ENCODE measurements at places on chromosomes 4 and X.

GRCh38 chr4:183352546-183352945 lies 30.3 kb upstream of the CLDN24 start:
- no peak for DNase-seq

DNA sequence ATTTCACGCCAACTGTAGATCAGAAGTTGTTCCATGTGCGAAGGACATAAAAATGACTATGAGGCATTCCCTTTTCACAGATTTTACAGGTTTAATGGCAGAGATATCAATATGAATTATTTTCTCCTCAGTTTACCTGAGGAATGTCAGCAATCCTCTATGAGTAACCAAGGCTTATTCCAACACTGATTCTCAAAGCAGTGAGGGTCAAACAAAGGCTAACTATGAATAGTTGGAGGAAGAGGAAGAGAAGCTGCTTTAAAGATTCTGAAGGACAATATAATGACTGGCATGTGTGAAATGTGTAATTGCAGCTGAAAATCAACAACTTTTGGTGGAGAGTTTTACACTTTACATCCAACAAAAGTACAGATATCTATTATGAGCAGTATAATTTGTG lies 29.1 kb downstream of the NAF1 start:
- no peak for DNase-seq

- DNase-seq, result no peak
Observed at GRCh38 chrX:34300871-34301270, 168.8 kb upstream of the FAM47A start.

DNA sequence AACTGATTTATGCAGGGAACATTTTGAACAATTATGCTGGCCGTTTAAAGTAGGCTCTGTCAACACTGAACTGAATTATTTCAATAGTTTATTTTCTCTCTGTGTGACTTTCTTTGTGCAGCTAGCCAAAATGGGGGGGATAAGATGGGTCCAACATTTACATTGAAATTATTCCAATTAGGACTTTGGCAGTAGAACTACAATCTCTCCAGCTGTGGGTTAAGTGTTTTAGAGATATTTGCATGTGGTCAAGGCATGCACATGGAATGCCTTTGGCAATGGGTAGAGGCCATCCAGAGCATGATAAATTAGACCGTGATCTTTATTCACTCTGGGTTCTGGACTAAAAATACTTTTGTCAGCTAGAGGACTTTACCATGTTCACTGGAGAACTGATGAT lies 107.9 kb upstream of the ELOVL6 start:
- no peak for DNase-seq

DNA sequence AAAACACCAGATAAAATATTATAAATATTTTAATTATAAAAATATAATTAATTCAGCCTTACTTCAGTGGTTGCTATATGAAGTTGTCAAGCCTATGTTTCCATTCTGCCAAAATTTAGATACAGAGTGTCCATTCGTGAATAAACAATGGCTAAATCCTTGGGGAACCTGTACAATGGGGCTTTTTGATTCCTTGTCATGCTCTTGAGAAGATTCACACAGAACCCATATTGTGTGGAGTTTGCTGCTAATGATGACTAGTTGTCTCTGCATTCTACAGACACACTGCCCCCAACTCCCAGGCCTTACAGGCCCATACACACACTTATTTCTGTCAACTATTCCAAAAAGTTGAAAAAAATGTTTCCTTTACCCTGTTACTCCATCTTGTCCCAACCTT lies 33.4 kb upstream of the MAGEC2 start:
- DNase-seq, result no peak

DNA sequence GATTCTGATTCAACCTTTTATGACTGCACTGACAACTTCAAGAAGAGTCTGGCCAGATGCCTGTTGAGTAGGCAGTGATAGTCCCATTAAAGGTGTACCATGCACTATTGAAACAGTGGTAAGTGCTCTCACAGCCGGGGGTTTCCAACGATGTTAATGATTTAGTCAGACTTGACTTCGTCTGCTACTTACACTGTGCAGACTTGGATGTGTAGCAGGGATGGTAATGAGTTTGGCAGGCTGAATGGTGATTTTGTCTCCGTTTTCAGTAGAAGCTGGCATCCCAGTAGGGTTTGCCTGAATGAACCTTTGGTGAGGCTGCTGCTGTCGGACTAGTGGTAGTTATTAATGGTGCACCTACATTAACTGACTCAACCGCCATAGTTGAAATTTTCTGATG lies 52.0 kb upstream of the TMSB15B start:
- DNase-seq, result no peak

- DNase-seq, result no peak
Observed at GRCh38 chr4:1052231-1052671, 40.8 kb downstream of the FGFRL1 start.

DNA sequence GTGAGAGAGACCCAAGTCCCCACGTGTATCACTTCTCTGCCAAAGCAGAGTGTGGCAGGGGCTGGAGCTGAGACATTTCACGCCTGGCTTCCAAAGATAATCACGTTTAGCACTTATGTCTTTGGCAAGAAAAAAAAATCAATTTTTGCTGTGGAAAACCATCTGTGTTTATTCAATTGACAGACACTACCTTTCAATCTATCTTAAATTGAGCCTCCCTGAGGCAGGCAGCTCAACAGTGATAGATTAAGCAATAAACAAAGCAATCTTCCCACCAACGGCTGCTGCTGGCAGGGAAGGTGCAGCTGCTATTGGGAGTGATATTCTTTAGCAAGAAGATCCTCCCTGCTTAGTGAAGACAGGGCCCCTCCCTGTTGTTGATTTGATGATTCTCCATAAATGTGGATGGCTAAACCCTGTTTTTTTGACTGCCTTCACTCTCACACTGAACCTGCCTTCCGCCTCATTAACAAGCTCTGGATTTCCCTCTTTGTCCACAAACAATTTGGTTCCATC lies 11.6 kb upstream of the MAGEB17 start:
- DNase-seq, result no peak

DNA sequence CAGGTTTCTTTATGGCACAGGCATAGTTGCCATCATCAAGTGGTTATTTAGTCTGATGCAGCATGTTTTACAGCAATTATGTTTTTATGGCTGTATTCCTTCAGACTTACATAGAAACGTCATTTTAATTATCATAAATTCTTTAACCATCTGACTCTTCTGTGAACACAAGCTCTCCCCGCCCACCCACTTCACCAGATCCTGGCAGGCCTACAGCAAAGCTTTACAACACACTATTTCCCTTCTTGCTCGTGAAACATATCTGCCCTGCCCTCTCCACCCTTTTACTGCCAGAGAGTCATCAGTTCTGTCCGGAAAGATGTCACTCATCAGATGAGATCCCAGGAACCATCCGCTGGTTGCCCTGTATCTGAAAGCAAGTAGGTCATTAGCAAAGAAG lies 120.5 kb downstream of the HS6ST2 start:
- no peak for DNase-seq

GRCh38 chr4:101155945-101156344 lies 191.4 kb downstream of the PPP3CA start:
- no peak for DNase-seq

GRCh38 chr4:130485371-130485770 lies 1389.4 kb downstream of the C4orf33 start:
- DNase-seq, result no peak

GRCh38 chr4:2794486-2795299 lies 1.8 kb downstream of the SH3BP2 start:
- no peak for DNase-seq

- no peak for DNase-seq
Observed at GRCh38 chr4:33850371-33850902, 2393.9 kb downstream of the ARAP2 start.

DNA sequence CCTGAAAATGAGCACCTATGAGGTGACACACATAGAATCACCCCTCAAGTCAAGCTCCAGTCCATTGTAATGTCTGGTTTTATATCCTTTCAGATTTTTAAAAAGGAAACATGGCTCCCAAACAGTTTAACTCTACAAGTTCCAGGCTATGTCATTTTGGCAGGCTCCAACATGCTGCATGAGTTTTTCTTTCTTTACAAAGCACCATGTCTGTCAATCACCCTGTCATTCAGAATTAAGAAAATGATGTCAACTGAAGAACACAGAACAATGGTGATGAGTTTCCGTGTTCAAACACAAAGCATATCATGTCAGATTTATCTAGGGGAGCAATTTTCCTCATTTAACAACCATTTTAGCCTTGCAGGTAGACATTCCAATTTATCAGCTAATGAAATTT lies 106.5 kb downstream of the AMMECR1 start:
- no peak for DNase-seq

- DNase-seq, result no peak
Observed at GRCh38 chrX:31057691-31058090, 14.2 kb downstream of the FTHL17 start.

- DNase-seq, result no peak
Observed at GRCh38 chr4:26192899-26193869, 127.6 kb upstream of the RBPJ start.

DNA sequence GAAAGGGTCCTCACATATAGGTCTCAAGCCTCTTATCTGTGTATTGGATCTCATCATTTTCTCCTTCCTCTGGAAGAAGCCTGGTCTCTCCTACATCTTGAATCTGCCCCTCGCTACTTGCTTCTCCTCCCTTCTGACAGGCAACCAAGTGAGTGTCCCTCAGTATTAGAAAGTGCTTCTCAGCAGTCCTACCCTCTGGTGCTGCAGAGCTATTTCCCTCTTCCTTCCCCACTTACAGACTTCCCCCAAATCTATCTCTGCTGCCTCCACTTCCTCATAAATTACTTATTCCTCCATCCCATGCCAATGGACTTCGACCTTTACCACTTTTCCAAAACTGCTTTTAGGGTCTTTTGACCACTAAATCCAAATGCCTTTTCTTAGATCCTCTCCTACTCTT lies 129.1 kb upstream of the NAP1L5 start:
- no peak for DNase-seq
